Hepatocyte (in vitro differentiated cells): ENCODE measurements at places on chromosomes 5 and 9. TPM values are rescaled to one million over a fixed set of nuclear protein-coding genes. Genes with fewer than 3 reads are reported as not detected.

The FBP2 gene
- 0.30 and 0.74 TPM in 2 replicates for polyA plus RNA-seq

The GOLGA2 gene
- 37.6 and 59.2 TPM in 2 replicates for polyA plus RNA-seq

The NUTM2G gene
- polyA plus RNA-seq, result 0.35 and 0.36 TPM in 2 replicates

The KLHL9 gene
- 17.5 and 18.6 TPM in 2 replicates for polyA plus RNA-seq

The ARL10 gene
- 2.5 and 4.4 TPM in 2 replicates for polyA plus RNA-seq

The CFAP90 gene
- 1.0 and 1.7 TPM in 2 replicates for polyA plus RNA-seq

DNA sequence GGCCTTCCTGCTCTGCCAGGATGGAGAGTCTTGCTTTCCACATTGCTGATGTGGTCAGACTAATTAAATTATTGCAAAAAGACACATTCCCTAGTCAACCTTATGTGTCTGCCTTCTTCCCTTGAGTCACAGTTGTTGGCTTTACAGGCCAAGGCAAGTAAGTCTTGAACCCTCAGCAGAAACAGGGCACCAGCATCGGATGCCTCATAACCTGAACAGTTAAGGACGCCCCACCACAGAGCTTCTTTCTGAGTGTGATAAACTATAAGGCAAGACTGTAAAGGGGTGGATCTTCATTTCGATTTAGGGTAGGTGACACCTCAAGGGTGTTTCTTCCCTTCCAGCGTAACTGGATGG, 670 bp upstream of the KIF2A start:
- DNase-seq, result no peak

- no peak for DNase-seq
These were observed 20.6 kb downstream of the EMB start for GRCh38 chr5:50420343-50420935.

DNA sequence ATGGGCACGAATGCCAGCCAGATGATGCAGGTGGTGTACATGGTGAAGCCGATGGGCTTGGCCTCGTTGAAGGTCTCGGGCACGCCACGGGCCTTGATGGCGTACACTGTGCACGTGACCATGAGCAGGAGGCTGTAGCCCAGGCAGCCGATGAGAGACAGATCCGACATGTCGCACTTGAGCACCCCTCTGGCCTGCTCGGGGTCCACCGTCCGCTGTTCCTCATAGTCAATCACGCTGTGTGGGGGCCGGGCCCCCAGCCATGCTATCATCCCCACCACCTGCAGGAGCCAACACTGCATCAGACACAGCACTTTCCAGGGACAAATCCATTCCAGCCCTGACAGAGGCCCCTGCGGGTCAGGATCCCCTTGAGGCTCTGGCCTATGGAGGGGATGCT, 12.2 kb downstream of the GRM6 start:
- DNase-seq, result no peak

- no peak for DNase-seq
These were observed 54.3 kb upstream of the BOD1 start for GRCh38 chr5:173670791-173671120.
